Astrocyte of the spinal cord (primary cell): ENCODE measurements at places on chromosomes 1 and 21.
A peak's percentile ranks its signal among the peaks of the same experiment; 100 is the strongest.

DNA sequence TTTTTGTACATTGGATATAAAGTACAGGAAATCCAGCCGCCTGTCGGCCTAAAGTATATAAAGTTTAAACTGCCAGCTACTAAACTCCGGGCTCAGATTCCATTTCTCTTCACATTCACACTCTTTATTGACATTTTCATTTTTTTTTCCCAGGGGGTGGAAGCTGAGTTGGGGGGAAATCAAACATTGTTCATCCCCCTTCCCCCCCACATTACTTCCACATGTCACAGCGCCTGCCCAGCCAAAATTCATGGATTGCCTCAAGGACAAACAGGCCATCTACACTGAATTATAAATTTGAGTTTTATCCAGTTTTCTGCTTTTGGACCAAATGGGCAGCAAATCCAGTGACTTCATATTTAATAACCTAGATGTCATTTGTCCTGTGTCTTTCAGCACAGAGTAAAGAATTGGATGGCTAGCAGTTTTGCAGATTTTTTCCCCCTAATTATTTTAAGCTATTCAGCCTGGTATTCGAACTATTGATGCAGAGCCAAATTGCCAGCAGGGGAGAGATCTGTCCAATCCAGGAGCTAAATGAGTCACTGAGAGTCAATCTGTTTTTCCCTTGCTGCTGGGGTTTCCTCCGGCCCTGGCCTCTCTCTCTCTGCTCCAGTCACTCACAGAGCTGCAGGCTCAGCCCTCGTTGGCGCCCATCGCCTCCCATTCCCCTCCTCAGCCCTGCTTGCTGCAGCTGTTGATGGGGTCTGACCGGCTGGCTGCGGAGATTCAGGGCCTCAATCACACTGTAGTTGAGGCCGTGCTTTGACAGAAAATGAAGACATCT lies 98.0 kb downstream of the LMO4 start:
- peak; percentile 65 for DNase-seq

DNA sequence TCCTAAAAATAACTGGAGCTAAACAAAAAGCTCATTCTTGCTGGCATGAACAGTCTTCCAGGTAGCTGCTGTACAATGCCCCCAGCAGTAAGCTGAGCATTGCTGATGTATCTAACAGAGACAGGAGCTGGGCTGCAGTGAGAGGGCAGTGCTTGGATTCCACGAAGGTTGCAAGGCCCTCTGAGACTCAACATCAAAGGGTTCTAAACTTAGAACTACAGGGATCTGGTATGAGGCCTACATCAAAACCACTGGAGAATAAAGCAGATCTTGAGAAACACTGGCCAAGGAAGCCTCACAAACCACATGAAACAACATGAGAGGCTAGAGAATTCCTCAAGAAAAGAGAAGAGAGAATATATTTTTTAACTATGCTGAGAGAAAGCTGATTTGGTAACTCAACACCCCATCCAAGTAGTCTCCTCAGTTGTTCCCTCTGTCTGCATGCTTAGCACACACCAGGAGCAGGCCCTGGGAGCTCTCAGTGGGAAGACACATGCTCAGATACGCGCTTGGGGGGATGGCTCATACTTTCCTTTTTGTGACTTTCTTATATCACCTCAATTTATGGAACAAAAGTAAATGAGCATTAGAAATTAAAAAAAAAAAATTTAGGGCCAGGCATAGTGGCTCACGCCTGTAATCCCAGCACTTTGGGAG lies 27.7 kb downstream of the DSTYK start:
- DNase-seq = peak; percentile 77

DNA sequence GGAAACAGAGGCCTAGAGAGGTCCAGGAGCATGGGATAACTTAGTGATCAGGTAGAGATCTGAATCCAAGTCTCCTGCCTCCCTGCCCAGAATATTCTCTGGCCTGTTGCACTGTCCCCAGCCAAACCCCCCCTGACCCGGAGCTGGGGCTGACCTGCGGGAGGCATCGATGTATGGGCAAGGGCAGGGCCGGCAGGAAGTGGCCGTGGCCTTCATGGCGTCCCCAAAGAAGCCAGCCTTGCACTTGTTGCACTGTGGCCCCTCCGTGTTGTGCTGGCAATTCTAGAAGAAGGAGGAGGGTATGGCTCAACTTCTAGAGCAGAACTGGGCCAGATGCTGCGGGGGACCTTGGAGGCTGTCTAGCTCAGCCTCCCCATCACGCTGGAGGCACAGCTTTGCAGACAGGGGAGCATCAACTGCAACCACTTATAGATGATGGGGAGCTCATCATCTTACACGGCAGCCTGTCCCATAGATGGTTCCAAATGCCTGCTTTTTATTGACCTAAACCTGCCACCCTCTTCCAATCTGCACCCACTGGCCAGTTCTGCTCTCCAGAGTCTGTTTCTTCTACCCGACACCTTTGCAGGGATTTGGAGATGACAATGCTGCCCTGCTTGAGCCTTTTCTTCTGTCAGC lies 58.2 kb downstream of the HSPG2 start:
- DNase-seq = no peak

DNA sequence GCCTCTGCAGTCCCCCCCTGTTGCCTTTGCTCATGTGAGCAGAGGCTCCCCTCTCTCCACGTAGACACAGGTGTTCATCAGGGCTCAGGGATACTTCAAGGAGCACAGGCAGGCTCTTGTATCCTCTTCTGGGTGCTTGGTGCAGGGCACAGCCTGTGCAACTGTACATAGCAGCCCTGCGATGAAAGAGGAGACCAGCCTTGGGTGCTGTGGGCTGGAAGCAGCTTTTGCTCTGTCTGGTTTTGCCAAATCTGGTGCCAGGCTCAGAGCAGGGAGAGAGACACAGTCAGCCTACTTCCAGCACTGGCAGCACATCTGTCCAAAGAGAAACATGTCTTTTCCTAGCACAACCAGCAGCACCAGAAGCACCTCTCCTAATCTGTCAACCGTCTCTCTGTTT lies 132.1 kb downstream of the ETS2 start:
- no peak for DNase-seq

GRCh38 chr21:32547018-32547417 lies 38.3 kb downstream of the TCP10L start:
- no peak for DNase-seq
